ENCODE measurements at places on chromosomes 2 and 18.

DNA sequence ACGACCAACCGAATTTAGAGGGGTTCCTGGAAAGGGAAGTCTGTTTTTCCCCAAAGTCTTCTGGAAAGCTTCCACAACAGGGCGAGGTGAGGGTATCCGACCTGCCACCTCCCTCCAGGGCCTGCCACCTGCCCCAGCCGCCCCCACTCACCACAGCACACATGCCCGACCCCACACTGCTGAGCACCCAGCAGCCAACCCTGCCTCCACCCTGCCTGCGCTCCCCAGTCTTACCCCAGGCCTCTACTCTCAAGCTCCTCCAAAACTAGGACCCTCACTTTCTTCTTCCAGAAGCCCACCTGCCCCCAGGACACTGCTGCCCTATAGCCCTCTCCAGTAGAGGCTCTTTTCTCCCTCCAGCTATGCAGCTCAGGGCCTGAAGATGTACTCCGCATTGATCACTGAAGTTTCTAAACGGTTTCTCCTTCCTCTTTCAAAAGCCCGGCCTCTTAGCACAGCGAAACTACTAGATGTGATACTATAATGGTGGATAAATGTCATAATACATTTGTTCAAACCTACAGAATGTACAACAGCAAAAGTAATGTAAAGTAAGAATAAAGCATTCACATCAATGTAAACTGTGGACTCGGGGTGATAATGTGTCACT lies 128.8 kb upstream of the SLC1A4 start:
- no peak for DNase-seq

DNA sequence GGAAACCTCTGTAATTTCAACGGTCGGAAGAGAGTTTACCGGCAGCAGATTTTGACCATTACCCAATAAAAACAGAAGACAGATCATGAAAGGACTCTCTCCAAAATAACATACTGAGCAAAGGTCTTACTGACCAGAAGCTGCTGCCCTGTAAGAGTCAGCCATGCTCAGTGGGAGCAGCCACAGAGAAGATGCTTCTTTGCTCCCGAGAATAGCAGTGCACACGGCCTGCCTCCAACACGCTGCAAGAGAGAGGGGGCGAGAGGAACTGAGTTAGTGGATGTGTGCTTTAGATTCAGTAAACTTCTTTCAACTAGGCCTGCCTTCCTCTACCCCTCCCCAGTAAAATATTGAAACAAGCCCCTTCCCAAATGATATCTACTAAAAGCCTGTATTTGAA lies 103.7 kb downstream of the NCK2 start:
- DNase-seq, result no peak

GRCh38 chr2:224069172-224069571 lies 30.1 kb upstream of the SERPINE2 start:
- peak; percentile 21 for DNase-seq

- DNase-seq, result no peak
Measured at GRCh38 chr2:207727261-207727660, 15.8 kb downstream of the CCNYL1 start.

GRCh38 chr2:105368759-105369408 lies 30.0 kb downstream of the FHL2 start:
- no peak for DNase-seq

- no peak for DNase-seq
Measured at GRCh38 chr18:8287196-8287885, 321.9 kb upstream of the RAB12 start.

GRCh38 chr18:2150566-2150965 lies 420.7 kb downstream of the METTL4 start:
- no peak for DNase-seq

GRCh38 chr2:221097568-221097915 lies 474.6 kb downstream of the EPHA4 start:
- DNase-seq, result peak; percentile 22

GRCh38 chr2:1041012-1041805 lies 90.6 kb downstream of the SNTG2 start:
- no peak for DNase-seq

DNA sequence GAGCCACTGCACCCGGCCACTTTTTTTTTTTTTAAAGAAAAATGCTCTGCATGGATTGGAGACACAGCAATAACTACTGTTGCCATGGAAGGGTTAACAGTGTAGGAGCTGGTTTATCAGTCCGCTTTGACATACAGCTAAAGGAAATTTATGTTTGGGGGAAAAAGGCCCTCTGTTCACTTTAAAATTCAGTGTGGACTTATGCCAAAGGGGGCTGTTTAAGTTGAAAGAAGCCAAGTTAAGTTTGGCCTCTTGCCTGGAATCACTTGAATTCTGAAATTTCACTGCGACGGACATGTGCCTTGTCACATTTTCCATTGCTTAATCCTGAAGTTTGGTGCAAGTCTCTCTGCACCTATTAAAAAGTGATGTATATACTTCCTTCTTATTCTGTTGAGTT lies 3.1 kb downstream of the KCNE4 start:
- DNase-seq, result no peak

DNA sequence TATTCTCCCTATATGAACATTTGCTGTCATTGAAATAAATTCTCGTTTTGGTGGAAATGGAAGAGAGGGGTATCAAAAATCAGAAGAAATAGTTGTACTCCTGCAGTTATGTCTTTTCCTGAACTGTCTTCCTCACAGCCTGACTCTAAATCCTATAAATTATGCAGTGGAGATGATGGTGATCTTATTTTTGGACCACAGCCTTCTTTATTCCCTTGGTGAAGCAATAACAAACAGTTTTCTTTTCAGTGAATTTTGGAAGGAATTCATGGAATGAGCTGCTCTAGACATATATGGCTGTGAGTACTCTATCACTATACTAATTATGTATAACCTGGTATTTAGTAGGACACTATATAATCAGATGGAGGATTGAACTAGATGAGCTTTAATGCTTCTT lies 1.7 kb upstream of the SLC25A12 start:
- DNase-seq, result peak; percentile 29

DNA sequence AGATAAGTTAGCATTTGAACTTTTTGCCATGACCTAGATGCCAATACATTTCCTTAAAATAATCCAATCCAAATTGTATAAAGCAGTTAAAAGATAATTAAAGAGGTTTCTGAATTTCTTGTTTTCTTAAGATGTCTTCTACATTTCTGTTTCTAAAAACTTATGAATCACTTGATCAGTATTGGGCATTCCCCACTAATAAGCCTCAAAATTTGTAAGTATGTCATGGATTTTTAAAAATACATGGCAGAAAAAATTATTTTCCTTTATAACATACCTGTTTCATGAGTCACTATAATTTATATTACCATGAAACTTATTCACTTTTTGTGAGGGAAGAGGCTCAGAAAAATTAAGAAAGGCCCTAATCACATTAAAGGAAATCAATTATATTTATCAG lies 90.3 kb upstream of the TFPI start:
- DNase-seq, result peak; percentile 6

DNA sequence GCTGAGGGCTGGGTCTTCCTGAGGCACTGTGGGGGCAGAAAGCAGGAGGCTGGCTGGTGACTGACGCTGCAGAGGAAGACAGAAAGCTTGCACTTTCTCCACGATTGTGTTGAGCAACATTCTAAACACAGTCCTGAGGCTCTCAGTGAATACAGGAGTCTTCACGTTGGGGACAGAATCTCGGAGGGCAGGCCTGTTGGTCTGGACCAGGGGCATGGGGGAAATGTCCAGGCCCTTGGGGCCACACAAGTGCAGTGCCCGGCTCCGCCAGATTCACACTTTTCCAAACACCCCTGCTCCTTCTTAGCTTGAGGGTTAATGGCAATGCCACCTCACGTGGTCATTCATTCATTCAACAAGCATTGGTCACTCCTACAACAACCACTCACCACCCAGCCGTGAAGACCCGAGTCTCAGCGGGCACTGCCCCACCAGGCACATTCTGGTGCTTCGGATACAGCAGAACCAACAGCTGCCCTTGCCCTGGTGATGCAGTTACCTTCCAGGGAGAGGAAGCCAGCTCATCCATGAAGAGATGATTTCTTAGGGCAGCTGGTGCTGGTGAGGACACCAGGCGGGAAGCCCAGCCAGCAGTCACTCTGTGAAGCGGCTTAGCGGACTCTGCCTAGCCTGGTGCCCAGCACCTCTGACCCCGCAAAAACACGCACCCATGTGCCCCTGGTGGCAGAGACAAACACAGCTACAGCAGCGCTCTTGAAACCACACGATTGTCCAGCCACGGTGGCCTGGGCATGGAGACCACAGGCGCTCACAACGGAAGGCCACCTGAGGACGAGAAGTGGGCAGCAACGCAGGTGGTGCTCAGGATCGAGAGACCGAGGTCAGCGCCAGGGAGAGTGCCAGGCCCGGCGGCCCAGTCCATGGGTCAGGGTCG lies 10.9 kb upstream of the GPC1 start:
- DNase-seq, result no peak

GRCh38 chr2:144513388-144514101 lies 6.4 kb downstream of the ZEB2 start:
- no peak for DNase-seq

GRCh38 chr2:233262562-233262961 lies 11.1 kb downstream of the ATG16L1 start:
- DNase-seq, result no peak

- DNase-seq, result no peak
Measured at GRCh38 chr2:96495982-96496629, 9.1 kb downstream of the NEURL3 start.

- no peak for DNase-seq
Measured at GRCh38 chr2:135732561-135732960, 9.1 kb upstream of the UBXN4 start.

DNA sequence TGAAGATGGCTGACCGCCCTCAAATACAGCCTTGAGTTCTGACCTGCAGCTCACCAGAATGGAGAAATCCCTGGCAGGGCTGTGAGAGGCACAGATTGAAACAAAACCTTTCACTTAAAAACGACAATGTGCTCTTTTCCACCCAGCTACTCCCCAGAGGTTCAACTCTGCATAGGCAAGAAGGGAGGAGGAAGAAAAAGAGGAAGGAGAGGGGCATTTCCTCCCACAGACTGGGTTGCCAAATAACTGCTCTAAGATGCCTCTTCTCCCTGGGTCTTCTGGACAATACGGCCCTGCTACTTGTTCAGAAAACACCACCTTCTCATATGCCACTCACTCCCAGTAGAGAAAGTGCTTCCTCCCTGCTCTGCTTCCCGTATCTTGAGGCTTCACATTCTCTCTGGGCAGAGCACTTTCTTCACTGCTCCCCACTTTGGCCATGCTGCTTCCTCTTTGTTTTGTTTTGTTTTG lies 136.4 kb upstream of the SLC1A4 start:
- DNase-seq, result no peak

DNA sequence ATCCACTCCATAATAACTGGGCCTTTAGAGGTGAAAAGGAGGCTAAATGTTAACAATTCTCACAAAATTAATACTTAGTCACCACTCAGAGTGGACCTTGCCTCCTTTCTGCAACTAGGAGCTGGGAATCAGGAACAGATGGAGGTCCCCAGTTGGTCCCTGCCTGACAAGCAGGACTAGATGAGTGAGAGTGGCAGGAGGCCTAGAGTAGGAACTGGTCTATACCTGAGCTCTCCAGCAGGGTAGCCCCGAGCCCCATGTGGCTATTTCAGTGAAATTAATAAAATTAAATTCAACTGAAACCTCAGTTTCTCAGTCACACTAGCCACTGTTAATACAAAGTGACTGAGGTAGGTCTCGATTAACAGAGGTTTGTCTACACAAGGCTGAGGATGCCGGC lies 150.5 kb downstream of the MYO5B start:
- no peak for DNase-seq

DNA sequence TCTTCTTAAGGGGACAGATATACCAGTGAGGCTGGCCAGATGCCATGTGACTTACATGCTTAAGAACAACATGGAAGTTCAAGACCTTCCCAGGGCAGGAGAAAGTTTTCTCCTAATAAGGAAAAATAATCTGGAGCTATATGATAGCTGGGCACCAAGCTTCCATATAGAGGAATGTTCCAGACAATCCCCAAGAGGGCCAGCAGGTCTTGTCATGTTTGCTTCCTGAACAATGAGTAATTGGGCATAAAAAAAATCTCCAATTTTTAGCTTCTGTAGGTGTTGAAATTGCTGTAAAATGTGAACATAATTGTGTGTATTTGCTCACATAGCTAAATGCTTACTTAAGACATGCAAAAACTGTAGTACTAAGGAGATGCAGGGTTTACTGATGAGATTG lies 809.5 kb upstream of the PIK3C3 start:
- no peak for DNase-seq

- no peak for DNase-seq
Measured at GRCh38 chr2:207682557-207682956, 28.9 kb upstream of the CCNYL1 start.

GRCh38 chr2:224861266-224861665 lies 145.1 kb upstream of the CCDC195 start:
- no peak for DNase-seq

Data from AG08396 (cell line).